ENCODE measurements at places on chromosomes 1 and 21. TPM values are rescaled to one million over a fixed set of nuclear protein-coding genes. Genes with fewer than 3 reads are reported as not detected.

DNA sequence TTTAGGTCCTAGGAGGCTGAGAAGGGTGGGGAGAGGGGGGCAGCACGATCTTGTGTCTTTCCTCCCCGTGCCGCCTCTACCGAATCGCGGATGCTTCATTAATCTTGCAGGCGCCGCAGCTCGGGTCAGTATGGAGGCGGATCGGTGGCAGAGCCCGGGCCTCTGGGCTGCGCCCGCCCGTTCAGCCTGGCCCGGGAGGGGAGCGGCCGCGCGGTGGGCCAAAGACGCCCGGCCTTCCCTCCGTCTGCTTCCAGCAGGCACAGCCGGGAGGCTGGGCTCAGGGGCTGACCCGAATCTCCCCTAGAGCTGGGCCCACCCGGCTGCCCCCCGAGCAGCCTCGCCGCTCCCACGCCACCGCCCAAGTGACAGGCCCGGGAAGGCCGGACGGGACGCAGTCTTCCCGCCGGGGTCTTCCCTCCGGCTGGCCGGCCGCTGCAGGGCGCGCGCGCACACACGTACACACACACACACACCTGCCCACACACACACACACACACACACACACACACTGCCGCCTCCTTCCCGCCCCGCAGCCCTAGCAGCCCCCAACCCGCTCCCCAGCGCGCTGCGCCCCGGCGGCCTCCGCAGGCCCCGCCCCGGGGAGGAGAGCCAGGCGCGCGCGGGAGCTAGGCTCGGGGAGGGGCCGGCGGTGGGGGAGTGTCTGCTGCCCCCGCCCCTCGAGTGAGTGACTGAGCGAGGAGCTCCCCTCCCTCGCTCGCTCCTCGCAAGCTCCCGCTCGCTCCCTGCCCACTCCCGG, at the start of gene C1orf21:
TSS of gene C1orf21 (plus strand) at position 718 of the 757 bp plus-strand sequence. CDS start 90,481 bp downstream, outside the sequence.
- H3K27ac ChIP-seq, result peak within 1 kb of the TSS; percentile 93
- DNase-seq, result peak; percentile 96
- H3K27me3 ChIP-seq, result no peaks in the 10 kb centered on the region
- peak within 1 kb of the TSS; percentile 90 for H3K4me3 ChIP-seq
- no peaks in the 10 kb centered on the region for H3K4me1 ChIP-seq

- H3K27ac ChIP-seq, result no peak overlapping the region
- no peaks in the 10 kb centered on the region for H3K36me3 ChIP-seq
- H3K4me3 ChIP-seq, result peak overlapping the region; percentile 52
- H3K4me1 ChIP-seq, result peaks cover 14% of the 10 kb centered on the region
- peak; percentile 46 for DNase-seq
- H3K27me3 ChIP-seq, result peaks cover 15% of the 10 kb centered on the region
Observed at GRCh38 chr1:51329443-51330325, 678 bp downstream of the TTC39A start.

DNA sequence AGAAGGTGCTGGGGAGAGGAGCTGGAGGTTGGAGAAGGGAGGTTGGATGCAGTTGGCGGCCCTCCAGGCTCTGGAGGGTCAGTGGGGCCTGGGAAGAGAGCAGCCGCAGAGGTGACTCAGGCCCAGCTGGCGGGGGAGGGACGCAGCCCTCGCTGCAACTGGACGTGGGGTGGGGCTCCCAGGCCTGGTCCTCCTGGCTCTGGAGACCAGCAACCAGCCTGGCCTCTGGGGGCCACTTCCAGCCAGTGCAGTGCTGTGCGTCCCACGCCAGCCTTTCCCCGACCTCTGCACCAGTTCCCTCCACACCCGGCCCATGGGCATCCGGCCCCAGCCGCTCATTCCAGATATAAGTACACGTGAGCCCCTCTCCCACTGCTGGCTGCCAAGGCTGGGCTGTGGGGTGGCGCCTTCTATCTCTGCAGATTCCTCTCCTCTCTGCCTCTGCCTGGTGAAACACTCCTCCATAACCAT, 38.0 kb upstream of the COL18A1 start:
- H3K36me3 ChIP-seq, result no peaks in the 10 kb centered on the region
- H3K27ac ChIP-seq, result peak overlapping the region; percentile 89
- H3K4me1 ChIP-seq, result peaks cover 26% of the 10 kb centered on the region
- no peak overlapping the region for H3K4me3 ChIP-seq
- peak; percentile 91 for DNase-seq

DNA sequence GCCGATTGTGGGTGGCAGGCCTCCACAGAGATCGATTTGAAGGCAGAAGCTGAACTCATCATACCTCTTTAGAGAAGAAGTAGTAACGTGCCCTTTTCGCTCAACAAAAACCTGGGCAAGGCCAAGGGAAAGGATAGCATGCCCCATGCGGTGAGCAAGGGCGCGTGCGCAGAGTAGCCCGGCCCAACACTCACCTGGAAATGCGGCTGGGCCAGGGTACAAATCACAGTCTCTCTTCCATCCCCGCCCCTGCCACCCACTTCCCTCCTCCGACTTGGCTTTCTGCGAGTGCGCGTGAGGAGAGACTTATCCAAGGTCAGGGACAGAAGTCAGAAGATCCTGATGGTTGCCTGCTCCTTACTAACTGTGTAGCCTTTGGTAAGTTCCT, 160.7 kb upstream of the C1orf21 start:
- no peak overlapping the region for H3K27ac ChIP-seq
- H3K4me3 ChIP-seq, result no peak overlapping the region
- H3K27me3 ChIP-seq, result no peaks in the 10 kb centered on the region
- no peaks in the 10 kb centered on the region for H3K36me3 ChIP-seq
- peaks cover 6% of the 10 kb centered on the region for H3K4me1 ChIP-seq

GRCh38 chr21:45151445-45152160, 77.2 kb downstream of the ADARB1 start:
- H3K36me3 ChIP-seq, result peaks cover 14% of the 10 kb centered on the region
- peaks cover 44% of the 10 kb centered on the region for H3K4me1 ChIP-seq
- no peaks in the 10 kb centered on the region for H3K27me3 ChIP-seq
- peak overlapping the region; percentile 41 for H3K27ac ChIP-seq

GRCh38 chr1:30719406-30720270, 3.7 kb downstream of the MATN1 start:
- H3K27me3 ChIP-seq, result no peaks in the 10 kb centered on the region
- no peak for DNase-seq
- H3K36me3 ChIP-seq, result no peaks in the 10 kb centered on the region
- peaks cover 13% of the 10 kb centered on the region for H3K4me1 ChIP-seq

GRCh38 chr1:41440321-41441085, 44.0 kb downstream of the EDN2 start:
- no peak overlapping the region for H3K27ac ChIP-seq
- no peaks in the 10 kb centered on the region for H3K27me3 ChIP-seq
- H3K36me3 ChIP-seq, result no peaks in the 10 kb centered on the region
- no peaks in the 10 kb centered on the region for H3K4me1 ChIP-seq
- no peak overlapping the region for H3K4me3 ChIP-seq
- DNase-seq, result no peak

GRCh38 chr1:150720703-150721102, at the start of gene HORMAD1:
Gene HORMAD1 (minus strand): TSS chr1:150720895. CDS start chr1:150719505, 1,390 bp downstream.
- no peak within 1 kb of the TSS for H3K4me3 ChIP-seq
- no peak within 1 kb of the TSS for H3K27ac ChIP-seq
- DNase-seq, result no peak
- no peaks in the 10 kb centered on the region for H3K27me3 ChIP-seq
- no peaks in the 10 kb centered on the region for H3K36me3 ChIP-seq
- no peaks in the 10 kb centered on the region for H3K4me1 ChIP-seq

DNA sequence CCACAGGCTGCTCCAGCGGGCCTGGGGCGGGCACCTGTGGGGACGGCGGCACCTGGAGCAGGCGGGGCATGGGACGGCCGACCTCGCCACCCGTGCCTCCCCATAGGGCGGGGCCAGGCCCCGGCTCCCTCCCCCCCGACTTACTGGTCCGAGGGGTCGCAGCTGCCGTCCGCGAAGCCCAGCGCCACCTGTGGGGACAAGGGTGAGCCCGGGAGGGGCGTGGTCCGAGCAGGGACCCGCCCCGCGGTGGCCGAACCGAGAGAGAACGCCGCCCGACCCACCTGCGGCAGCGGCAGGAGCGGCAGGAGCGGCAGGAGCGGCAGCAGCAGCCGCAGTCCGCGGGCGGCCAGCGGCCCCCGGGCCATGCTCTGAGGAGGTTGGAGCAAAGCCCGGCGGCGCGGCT, at the start of gene TMEM52:
TSS of gene TMEM52 (minus strand) at position 379 of the 403 bp plus-strand sequence. CDS start at position 365, 14 bp downstream.
- peak within 1 kb of the TSS; percentile 28 for H3K4me3 ChIP-seq
- DNase-seq, result no peak
- peak within 1 kb of the TSS; percentile 61 for H3K27ac ChIP-seq
- H3K4me1 ChIP-seq, result peaks cover 12% of the 10 kb centered on the region

- peak; percentile 41 for DNase-seq
- H3K4me3 ChIP-seq, result no peak overlapping the region
- H3K27ac ChIP-seq, result no peak overlapping the region
- H3K36me3 ChIP-seq, result no peaks in the 10 kb centered on the region
- no peaks in the 10 kb centered on the region for H3K27me3 ChIP-seq
Observed at GRCh38 chr1:47693115-47693514, 255.3 kb downstream of the FOXD2 start.

DNA sequence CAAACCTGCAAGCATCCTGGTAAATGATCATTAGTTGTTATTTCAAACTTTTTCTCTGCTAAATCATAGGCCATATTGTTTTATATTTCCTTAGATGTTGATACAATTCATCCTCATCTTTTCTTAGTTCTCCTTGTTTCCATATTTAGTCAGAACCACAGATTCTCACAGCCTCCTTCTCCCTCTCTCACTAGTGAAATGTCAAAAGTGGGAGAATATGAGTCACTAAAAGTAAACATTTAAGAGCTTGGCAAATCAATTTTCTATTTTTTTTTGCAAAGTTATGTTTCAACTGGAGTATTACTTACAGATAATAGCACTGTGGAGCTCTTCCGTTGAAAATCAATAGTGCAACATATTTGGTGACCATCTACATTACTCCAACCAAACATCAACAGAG, 308.8 kb downstream of the COL11A1 start:
- DNase-seq, result no peak
- H3K4me1 ChIP-seq, result no peaks in the 10 kb centered on the region
- H3K4me3 ChIP-seq, result no peak overlapping the region
- H3K27ac ChIP-seq, result no peak overlapping the region
- no peaks in the 10 kb centered on the region for H3K27me3 ChIP-seq

- no peak overlapping the region for H3K27ac ChIP-seq
- H3K27me3 ChIP-seq, result no peaks in the 10 kb centered on the region
- H3K4me1 ChIP-seq, result no peaks in the 10 kb centered on the region
- no peak overlapping the region for H3K4me3 ChIP-seq
Observed at GRCh38 chr1:161738627-161739287, 10.8 kb upstream of the DUSP12 start.

DNA sequence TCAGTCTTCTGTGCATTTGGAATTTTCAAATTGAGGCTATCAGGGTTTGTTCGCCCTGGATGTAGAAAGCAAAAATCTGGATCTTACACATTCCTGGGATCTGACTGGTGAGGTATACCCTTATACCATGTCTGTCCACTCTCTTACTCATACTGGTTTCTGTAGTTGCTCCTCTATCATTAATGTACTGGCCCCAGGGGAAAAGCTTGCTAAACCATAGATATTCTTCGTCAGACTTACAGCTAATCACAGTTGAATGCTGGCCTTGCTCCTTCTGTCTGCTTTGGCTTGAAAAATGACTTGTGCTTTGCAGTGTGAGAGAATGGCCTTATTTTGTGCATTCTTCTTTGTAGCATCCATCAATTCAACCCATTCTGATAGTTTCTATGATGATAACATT, 30.5 kb downstream of the TBCE start:
- H3K4me1 ChIP-seq, result no peaks in the 10 kb centered on the region
- H3K27ac ChIP-seq, result no peak overlapping the region
- H3K27me3 ChIP-seq, result no peaks in the 10 kb centered on the region
- no peak overlapping the region for H3K4me3 ChIP-seq
- DNase-seq, result no peak

- H3K4me3 ChIP-seq, result no peak overlapping the region
- no peaks in the 10 kb centered on the region for H3K36me3 ChIP-seq
- H3K4me1 ChIP-seq, result no peaks in the 10 kb centered on the region
- H3K27me3 ChIP-seq, result no peaks in the 10 kb centered on the region
- DNase-seq, result no peak
Observed at GRCh38 chr1:219772265-219773036, 155.9 kb downstream of the SLC30A10 start.

DNA sequence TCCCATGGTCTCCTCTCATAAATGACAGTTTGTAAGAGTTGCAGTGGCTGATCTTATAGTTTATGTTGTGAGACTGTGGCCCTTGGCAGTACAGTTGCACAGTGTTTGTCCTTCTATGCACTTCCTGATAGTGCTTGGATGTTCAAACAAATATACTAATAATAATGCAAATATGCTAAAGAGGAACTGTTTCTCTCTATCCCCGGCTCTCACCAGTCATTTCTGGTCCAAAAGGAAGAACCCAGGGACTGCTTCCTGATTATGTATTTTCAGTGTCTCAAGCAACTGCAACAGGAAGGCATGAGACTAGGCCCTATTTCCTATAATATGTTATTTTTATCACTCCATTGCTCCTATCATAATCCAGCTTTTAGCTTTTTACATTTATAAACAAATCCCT, 17.0 kb upstream of the SUCO start:
- H3K4me1 ChIP-seq, result no peaks in the 10 kb centered on the region
- no peaks in the 10 kb centered on the region for H3K36me3 ChIP-seq
- H3K27me3 ChIP-seq, result no peaks in the 10 kb centered on the region
- no peak overlapping the region for H3K4me3 ChIP-seq
- H3K27ac ChIP-seq, result no peak overlapping the region

- no peak overlapping the region for H3K4me3 ChIP-seq
- DNase-seq, result no peak
- no peaks in the 10 kb centered on the region for H3K27me3 ChIP-seq
- H3K27ac ChIP-seq, result no peak overlapping the region
Observed at GRCh38 chr1:93483200-93483599, 35.3 kb downstream of the FNBP1L start.

OR2AK2 gene
- 0.55 TPM for total RNA-seq

CLDN17 gene
- total RNA-seq, result not detected

IL20 gene
- total RNA-seq, result not detected

TBX15 gene
- total RNA-seq, result 0.16 TPM

FMN2 gene
- 10.3 TPM for total RNA-seq

PLEKHN1 gene
- not detected for total RNA-seq

PTBP2 gene
- 201 TPM for total RNA-seq

AK2 gene
- 112 TPM for total RNA-seq

BATF3 gene
- 1.8 TPM for total RNA-seq

SLC45A3 gene
- 0.68 TPM for total RNA-seq

GBP2 gene
- 133 TPM for total RNA-seq

IL22RA1 gene
- 0.16 TPM for total RNA-seq

ARF1 gene
- 229 TPM for total RNA-seq
